ENCODE measurements at places on chromosomes 16 and 17.
A peak's percentile ranks its signal among the peaks of the same experiment; 100 is the strongest.

GRCh38 chr16:85171759-85172454 lies 59.6 kb upstream of the CIBAR2 start:
- no peak for DNase-seq

GRCh38 chr17:7380321-7380720 lies 568 bp upstream of the TNK1 start:
- no peak for DNase-seq

GRCh38 chr17:31398381-31399311 lies 7.2 kb downstream of the RAB11FIP4 start:
- DNase-seq, result no peak

- no peak for DNase-seq
These were observed 67.2 kb downstream of the ADCY9 start for GRCh38 chr16:4049031-4049430.

DNA sequence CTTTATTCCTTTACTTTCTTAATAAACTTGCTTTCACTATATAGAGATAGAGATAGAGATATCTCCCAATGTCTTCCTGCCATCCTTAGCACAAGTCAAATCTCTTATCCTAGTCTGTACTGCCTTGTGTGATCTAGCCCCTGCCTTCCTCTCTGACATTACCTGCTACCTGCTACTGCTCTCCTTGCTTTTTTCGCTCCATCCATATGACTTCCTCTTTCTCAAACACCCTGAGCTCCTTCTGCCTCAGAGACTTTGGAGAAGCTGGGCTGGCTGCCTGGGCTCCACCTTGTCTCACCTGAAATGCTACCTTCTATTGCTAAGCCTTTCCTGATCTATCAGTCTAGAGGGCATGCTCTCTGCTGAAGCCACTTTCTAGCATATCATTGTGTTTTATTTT lies 24.7 kb upstream of the WSB1 start:
- DNase-seq, result no peak

- DNase-seq, result no peak
These were observed 61.7 kb upstream of the LYRM9 start for GRCh38 chr17:27954548-27955495.

DNA sequence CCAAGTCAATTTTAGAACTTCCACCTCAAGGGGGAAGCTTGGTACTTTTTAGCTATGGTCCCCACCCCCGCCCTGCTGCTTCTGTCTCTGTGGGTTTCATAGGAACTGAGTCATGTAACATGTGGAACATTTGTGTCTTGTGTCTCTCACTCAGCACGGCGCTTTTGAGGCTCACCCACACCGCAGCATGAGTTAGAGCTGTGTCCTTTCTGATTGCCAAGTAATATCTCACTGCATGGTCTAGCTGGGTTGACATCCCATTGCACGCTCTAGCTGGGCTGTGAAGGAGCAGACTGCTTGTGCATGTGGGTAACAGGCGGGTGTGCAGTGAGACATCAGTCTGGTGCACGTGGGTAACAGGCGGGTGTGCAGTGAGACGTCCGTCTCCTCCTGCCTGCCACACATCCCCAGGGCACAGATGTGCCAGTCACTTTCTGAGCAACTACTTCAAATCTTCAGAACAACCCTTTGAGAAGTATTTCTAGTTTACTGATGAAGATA lies 26.4 kb upstream of the SLC7A5 start:
- peak; percentile 69 for DNase-seq

- no peak for DNase-seq
These were observed 20.5 kb downstream of the NSMCE1 start for GRCh38 chr16:27248036-27248435.

DNA sequence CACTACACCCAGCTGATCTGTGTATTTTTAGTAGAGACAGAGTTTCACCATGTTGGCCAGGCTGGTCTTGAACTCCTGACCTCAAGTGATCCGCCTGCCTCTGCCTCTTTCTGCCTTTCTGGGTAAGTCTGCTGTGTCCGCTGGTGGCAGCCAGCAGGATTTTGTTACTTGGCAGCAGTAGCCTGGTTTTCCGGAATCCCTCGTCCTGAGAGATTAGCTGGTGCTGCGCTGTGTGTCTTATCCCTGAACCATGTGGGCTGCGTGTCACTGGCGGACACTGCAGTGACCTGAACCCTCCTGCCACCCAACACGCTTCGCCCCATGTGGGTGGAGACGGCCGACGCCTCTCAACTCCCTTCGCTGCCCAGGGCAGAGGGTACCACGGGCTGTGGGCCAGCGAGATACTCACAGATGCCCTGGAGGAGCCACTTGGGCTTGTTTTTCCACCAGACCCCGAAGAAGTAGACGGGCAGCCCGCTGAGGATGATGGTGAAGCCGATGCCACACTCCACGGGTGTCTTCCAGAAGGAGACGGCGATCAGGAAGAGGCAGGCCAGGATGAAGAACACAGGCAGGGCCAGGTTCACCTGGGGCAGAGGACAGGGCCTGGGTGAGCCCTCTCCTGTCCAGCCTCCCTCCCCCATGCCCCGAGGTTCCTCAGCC lies 35.2 kb downstream of the SLC7A5 start:
- no peak for DNase-seq

- DNase-seq, result no peak
These were observed 63.3 kb upstream of the TMC5 start for GRCh38 chr16:19354371-19354770.

DNA sequence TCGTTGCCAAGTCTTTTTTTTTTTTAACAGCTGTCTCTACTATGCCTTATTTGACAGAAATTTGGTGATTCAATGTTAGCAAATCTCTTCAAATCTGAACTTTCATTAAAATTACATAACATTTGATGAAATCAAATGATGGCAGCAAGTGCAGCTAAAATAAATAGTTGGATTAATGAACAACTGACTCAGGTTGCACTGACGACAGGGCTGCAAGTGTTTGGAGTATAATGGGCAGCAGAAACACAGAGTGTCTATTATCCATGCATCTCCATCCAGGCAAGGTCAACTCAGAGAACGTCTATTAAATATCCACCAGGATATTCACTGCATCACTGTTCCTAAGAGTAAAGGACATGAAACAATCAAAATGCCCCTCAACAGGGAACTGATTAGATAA lies 109.8 kb downstream of the SLC39A11 start:
- no peak for DNase-seq

DNA sequence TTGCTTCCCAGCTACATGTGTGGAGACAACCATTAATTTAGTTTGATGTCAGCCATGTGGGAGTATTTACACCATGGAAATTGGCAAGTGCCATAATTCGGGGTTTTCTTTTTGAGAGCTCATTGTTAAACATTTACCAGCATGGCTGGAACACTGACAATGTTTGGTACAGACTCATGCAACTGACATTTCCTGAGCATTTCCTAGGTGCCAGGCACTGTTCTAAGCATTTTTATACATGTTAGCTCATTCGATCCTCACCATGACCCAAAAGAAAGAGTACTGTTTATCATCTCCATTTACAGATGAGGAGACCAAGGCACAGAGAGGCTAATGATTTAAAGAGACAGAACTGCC lies 86.9 kb downstream of the FOXL1 start:
- no peak for DNase-seq

DNA sequence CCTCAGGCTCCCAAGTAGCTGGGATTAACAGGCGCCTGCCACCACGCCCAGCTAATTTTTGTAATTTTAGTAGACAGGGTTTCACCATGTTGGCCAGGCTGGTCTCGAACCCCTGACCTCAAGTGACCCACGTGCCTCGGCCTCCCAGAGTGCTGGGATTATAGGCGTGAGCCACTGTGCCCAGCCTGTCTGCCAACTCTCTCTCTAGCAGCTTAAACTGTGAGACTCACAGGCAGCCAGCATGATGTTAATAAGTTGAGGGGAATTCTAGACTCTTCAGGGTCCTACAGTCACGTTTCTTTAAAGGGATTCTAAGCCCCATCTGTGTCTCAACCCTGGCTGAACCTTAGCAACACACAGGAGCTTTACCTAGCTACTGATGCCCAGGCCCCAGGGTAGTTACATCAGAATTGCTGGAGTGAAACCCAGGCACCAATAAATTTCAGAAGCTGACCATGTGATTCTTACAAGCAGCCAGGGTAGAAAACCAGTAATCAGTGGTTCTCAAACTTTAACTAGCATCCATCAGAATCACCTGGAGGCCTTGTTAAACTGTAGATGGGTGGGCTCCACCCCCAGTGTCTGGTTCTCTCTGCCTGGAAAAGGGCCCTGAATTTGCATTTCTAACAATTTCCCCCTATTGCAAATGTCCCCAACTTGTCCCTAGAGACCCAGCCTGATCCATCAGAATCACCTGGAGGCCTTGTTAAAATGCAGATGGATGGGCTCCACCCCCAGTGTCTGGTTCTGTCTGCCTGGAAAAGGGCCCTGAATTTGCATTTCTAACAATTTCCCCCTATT lies 30.7 kb downstream of the GPRC5B start:
- DNase-seq, result no peak

GRCh38 chr16:53955221-53955875 lies 251.4 kb downstream of the FTO start:
- no peak for DNase-seq

DNA sequence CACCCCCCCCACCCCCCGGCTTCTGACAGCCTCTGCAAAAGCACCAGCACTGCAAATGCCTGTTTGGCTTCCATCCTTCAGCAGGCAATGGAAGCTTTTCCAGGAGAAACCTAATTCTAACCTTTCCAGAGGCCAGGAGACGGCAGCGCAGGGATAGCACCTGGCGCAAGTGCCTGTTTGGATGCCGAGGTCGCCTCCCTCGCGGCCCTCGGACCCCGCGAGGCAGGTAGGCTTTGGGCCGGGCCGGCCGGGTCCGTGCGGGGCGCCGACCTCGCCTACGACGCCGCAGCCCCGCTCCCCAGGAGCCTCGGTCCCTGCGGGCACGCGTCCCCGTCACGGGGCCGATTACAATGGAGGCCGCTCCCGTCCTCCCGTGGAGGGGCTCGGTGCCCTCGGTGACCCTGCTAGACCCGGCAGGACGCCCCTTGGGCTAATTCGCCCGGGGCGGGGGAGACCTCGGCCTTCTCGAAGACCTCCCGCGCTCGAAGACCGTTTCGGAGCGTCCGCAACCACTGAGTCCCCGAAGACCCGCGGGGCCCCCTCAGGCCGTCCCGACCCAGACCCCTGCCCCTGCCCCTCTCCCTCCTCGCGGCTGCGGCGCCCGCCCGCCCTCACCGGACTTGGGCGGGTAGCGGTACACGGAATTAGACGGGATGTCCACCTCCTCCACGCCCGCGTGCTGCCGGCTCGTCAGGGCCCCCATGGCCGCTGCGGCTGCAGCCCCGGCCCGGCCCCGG lies 587 bp downstream of the RNF157 start:
- DNase-seq, result no peak

DNA sequence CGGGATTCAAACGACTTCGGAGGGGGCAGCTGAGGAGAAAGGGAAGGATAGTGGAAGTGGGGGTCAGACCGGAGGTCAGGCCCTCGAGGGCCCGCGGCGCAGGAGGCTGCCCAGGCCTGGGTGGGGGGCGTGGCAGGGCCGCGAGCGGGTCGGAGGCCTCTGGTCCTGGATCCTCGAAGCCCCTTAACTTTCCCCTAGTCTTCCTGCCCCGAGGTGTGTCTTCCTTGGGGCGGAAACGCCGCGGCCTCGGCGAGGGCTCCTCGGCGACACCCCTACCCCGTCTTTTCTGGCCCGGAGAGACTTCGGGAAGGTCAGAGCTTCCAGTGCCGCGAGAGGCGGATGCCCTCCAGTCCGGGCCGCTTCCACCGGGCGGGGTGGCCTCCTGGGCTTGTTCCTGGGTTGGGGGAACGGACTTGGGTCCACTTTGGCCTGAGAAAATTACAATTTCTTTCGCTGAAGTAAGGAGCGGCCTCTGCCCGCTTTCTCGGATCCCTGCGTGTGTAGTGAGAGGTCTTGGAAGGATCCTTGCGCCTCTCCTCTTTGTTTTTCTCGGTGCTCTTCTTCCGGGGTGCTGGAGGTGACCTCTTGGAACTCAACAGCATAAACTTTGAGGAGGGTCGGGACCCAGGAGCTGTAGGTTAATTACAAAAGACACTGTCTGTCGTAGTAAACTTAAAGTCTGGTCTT lies 491 bp downstream of the IST1 start:
- no peak for DNase-seq

DNA sequence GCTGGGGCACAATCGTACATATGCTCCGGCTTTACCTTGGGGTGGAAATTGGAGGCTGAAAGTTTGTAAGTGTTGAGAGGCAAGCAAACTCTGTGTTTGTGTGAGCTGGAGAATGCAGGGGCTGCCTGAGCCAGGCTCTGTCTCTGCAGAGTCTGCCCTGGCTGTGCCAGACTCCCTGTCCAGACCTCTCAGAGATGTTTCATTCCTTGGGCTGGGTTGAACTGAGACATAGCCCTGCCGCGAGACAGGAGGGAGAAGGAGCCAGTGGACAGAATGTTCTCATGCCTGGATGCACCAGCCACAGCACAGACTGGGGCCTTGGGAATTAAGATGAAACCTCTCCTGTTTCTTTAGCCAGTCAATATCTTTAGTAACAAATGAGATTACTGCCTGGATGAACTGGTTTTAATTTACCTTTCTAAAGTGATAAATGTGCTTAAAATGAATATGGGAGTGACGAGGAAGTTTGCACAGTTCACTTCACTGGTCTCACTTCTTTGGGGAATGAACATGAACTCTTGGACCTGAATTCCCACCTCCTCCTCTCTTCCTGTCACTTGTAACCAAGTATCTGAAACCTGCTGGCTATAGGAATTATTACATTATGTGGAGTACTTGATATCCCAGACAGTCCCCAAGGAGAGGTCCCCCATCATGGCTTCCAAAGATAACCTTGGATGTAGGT lies 40.1 kb downstream of the YPEL2 start:
- DNase-seq, result no peak

GRCh38 chr16:49875806-49876715 lies 20.1 kb upstream of the ZNF423 start:
- DNase-seq, result no peak

DNA sequence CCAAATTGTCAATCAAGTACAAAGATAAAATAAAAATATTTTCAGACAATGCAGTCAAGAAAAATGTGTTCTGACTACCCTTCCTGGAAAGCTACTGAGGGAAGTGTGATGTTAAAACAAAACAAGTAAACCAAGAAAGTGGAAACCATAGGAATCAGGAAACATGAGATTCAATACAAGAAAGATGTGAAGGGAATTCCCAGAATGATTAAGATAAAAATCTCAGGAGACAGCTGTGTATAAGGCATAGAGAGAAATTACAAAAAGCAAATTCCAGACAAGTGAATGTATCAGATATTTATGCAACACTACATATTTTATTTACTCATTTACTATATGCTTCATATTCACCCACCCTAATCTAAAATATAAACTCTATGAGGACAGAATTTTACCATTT lies 32.2 kb downstream of the TRIM37 start:
- DNase-seq, result no peak

- DNase-seq, result no peak
These were observed 41.2 kb downstream of the TMC5 start for GRCh38 chr16:19458722-19459379.

- no peak for DNase-seq
These were observed 2.8 kb downstream of the RECQL5 start for GRCh38 chr17:75664099-75664549.

DNA sequence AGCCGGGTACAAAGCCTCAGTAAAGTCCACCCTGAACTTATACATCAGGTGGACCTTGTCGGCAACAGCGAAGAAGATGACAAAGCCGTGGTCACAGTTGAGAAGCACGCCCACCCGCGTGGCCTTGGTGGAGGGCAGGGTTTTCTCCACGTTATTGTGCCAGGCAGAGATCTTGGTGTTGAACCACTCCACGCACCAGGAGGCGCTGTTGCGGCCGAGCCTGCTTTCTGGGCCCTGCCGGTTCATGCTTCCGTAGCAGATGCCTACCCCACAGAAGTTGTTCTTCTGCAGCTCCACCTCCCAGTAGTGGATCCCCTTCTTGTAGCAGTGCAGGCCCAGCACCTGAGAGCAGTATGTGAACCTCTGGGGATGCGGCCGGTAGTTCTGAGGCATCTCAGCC lies 22.1 kb downstream of the TRIM25 start:
- DNase-seq, result peak; percentile 57

- DNase-seq, result peak; percentile 93
These were observed 10.9 kb upstream of the CES4A start for GRCh38 chr16:66977341-66978113.

Measured in stimulated activated CD4-positive, alpha-beta T cell treated with anti-CD3 and anti-CD28 coated beads, Interleukin-1b, Interleukin-23, amount 100 ng/mL, for 4 hours (primary cell).